ENCODE measurements at places on chromosomes 1 and 21.

GRCh38 chr1:168792142-168792541 is 63.1 kb upstream of the DPT start:
- DNase-seq: no peak

DNA sequence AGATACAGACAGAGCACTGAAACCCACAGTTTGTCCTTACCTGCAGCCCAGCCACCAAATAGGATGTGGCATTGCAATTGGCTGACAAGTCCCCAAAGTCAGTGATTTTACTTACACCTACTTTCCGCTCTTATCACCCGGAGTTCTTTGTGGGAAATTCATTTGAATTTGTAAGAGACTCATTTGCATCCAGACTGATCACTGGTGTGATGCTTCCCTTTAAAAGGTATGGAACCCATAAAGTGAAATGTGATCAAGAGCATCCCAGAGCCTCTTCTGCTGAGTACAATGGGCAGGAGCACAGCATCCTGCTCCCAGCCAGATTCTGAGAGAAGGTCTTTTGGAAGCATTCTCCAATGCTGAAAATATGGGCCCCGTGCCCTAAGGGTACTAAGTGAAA is 161.4 kb downstream of the DAB1 start:
- DNase-seq: no peak

- DNase-seq: no peak
Observed at GRCh38 chr1:88052167-88052566, 631.9 kb upstream of the PKN2 start.

- no peak for DNase-seq
Observed at GRCh38 chr1:208203848-208204609, 40.2 kb downstream of the PLXNA2 start.

GRCh38 chr1:219539645-219540254 is 73.2 kb downstream of the ZC3H11B start:
- DNase-seq: no peak

DNA sequence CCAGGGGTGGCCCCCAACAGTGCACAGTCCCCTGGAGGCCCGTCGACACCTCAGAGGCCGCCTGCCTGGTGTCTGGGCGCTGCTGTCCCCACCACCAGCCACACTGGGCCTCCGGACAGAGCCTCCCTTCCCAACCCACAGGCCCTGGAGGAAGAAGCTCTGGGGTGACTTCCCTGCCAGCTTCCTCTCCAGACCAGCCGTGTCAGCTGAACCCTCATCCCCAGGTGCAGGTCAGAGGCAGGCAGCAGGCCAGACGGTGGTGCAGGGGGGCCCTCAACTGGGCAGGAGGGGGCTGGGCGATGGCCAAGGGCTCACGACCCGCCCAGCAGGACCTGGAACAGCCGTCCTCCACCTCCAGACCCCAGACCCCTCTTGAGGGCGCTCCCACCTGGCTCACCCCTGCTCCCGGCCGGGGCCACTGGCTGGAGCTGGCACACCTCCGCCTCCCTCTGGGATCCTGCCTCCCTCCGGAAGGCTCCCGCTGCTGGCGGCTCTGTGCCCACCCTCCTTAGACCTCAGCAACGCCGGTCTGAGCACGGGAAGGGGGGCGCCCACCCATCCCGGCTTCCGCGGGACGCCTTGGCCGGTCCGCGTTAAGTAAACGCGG is 520 bp downstream of the TNFRSF18 start:
- no peak for DNase-seq

Data from epithelial cell of proximal tubule (primary cell).